Left ventricle myocardium inferior (tissue), 1 donor: ENCODE measurements at places on chromosomes 12 and 14.

- no peak for DNase-seq
These were observed 237.8 kb downstream of the SPTSSA start for GRCh38 chr14:34224221-34224620.

DNA sequence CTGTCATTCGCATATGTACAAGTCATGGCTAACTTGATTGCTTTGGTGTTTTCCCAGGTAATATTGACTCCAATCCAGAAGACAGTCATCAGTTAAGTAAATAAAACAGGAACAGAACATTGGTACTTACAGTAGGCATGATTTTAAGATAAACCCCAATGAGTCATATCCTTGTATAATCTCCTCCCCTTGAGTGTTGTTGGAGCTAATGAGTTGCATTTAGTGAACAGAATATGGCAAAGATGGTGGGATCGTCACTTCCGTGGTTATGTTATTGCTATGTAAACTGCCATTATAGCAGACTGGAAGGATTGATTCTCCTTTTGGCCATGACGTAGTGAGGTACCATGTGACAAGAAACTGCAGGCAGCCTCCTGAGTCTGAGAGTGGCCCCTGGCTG is 102.2 kb downstream of the TMX1 start:
- no peak for DNase-seq

DNA sequence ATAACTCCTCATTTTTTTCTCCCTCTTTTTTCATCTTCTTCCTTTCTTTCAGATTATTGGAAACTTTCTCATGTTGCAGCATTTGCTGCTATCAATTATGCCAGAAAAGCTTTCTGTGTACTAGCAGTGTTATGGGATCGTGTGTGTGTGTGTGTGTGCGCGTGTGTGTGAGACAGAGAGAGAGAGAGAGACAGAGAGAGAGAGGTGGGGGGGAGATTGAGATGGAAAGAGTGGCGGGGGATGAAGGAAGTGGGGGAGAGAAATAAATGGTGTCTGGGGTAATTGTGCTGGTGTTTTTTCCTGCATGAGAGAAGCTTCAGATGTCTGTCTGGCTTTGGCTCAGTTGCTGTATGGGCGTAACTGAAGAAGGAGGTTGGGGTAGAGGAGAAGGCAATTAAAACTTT is 268.9 kb downstream of the RAD51B start:
- no peak for DNase-seq

GRCh38 chr12:9897535-9897934 is 16.2 kb downstream of the KLRF2 start:
- DNase-seq, result no peak

DNA sequence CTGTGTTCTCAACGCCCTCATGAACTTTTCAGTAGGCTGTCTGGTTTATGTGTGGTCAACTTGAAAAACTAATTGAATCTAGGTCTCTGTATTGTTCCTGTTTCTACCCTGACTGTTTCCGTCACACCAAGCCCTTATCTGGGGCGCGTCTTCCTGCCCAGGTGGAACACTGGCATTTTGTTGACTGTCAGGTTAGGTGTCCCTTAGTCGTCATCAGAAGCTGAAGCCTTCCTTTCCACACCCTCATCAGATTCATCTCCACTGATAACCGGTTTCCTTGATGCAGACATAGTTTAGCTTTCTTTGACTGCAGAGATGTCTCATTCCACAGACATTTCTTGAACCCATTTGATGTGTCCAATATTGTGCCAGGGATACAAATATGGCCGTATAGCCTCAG is 96.5 kb downstream of the DUSP16 start:
- DNase-seq, result no peak

DNA sequence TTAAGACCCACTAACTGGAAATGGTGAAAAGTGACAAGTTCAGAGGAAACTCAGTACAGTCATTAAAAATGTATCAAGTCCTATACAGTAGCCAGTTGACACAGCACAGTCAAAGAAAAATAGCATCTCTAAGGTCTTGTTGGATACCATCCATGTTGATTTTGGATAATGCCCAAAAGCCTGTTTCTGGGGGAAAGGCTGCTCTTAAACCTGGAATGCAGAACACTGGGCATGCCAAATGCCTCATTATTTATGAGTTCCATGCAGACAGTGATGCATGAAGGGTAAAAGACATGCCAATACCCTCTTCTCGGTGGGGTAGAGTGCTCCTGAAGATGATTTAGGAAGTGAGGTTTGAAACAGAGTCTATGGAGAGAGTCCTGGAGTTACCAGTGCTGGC is 29.6 kb downstream of the KCNK13 start:
- DNase-seq, result no peak
